T-helper 9 cell (primary cell): ENCODE measurements at places on chromosomes 2 and 18.

DNA sequence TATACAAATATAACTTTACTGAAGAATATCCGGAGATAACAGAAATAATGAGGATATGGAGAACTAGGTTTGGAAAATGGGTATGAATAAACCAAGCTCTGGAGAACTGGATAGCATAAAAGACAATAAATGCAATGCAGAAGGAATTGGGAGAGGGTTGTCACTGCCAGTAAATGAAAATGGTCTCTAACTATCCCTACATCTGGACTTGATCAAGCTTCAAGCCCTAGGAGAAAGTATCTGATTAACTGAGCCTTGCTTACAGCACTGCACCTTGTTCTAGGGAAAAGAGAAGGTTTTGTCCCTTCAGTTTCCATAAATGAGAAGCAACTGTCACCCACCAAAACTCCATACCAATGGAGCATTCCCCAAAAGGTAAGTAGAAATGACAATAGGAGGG is 514.6 kb upstream of the ZEB2 start:
- DNase-seq = no peak

GRCh38 chr2:9166579-9167377 is 39.8 kb upstream of the ASAP2 start:
- DNase-seq = no peak

DNA sequence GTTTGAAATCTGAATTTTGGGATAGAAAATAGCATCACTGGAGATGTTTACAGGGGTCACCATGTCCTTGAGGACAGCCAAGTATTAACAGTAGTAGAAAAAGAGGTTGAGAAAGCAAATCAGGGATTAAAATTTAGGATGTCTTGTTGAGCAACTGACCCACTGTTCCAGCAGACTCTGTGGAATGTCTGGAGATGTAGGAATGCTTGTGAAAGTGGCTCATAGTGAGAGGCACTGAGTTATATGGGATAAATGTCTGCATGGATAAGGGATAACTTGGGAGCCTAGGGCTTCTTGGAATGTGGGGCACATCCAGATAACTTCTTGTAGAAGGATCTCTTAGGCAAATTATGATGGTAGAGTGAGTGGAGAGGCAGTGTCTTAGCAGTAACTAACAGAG is 495.0 kb downstream of the TMX3 start:
- DNase-seq = no peak

DNA sequence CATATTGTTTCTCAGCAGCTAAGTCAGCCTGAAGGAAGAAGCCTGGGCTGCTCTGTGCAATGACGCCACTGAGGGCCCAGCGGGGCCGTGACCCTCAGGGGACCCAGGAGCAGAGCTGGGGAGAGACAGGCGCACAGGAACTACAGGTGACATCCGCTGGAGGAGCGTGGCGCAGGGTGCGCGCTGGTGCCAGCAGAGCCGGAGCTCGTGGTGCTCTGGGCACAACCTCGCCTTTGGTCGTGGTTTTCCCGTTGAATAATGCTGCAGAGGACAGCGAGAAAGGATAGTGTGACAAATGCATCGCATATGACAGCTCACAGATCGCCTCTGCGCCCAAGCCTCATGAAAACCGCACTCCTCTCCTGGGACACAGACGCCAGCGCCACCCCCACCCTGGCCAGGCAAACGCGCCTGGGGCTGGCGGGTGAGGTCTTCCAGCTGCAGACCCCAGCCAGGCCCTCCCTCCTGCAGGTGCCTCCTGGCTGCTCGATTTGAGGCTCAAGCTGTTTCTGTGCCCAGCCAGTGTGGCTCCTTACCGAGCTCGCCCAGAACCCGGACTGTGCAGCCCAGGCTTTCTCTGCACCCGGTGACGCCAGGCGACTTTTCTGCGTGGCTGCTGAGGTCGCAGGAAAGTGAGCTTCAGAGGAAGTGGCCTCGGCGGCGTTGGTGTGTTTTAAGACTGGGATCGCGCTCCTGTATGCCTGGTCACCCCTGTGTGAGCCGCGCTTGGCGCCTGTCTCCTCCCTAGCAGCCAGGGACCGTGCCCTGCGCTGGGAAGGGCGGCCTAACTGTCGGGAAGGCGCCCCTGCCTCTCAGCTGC is 583.1 kb upstream of the HS6ST1 start:
- no peak for DNase-seq

DNA sequence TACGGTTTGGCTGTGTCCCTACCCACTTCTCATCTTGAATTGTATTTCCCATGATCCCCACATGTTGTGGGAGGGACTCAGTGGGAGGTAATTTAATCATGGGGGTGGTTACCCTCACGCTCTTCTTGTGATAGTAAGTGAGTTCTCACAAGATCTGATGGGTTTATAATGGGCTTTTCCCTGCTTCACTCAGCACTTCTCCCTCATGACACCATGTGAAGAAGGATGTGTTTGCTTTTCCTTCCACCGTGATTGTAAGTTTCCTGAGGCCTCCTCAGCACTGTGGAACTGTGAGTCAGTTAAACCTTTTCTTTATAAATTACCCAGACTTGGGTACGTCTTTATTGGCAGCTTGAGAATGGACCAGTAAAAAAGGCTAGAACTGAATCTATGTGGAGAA is 750.0 kb upstream of the ID2 start:
- no peak for DNase-seq

GRCh38 chr2:154591294-154591820 is 107.1 kb upstream of the KCNJ3 start:
- DNase-seq = no peak

- no peak for DNase-seq
These were observed 158.0 kb downstream of the CYP26B1 start for GRCh38 chr2:71989671-71990070.

DNA sequence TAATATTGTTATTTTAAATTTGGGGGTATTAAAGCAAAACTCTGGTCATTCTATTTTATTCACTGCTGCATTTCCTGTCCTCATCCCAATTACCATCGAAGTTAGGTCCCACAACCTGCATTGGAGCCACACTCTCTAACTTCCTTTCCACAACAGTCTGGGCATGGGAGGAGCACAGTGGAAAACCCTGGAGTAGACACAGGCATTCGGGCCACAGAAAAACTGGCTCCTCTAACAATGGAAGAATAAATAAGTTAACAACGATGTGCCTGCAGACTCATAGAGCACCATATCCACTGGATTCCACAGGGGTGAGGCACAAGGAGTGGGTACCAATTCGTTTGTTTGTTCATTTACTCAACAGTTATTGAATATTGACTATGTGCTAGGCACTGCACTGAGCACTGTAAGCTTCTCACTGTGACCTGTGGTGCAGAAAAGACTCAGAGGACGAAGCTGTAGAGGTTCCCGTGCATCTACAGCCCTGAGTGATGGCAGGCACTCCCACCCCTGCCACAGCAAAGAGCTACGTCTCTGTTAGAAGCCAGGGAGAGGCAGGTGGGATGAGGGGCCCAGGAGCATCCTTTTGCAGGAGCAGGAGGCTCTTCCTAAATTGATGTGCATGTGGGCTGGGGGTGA is 154.2 kb upstream of the PGAP1 start:
- DNase-seq = no peak

- no peak for DNase-seq
These were observed 52.2 kb downstream of the AGAP1 start for GRCh38 chr2:235546151-235546435.

DNA sequence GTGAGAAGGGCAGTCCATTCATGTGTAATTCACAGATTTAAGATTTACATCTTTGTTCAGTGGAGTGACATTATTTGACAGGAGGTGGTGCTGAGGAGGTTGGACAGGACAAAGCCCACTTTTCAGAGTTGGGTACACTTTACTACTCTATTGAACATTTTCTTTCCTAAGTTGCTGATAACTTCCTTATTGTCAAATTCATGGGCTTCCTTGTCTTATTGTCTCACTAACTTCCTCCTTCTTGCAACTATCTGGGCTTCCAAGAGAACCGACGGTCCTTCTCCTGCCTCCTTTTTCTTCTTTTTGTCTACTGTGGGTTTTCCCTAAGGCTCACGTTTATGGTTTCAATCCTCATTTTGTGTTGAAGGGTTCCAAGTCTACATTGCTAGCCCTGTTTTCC is 67.7 kb upstream of the DNMT3A start:
- DNase-seq = no peak

DNA sequence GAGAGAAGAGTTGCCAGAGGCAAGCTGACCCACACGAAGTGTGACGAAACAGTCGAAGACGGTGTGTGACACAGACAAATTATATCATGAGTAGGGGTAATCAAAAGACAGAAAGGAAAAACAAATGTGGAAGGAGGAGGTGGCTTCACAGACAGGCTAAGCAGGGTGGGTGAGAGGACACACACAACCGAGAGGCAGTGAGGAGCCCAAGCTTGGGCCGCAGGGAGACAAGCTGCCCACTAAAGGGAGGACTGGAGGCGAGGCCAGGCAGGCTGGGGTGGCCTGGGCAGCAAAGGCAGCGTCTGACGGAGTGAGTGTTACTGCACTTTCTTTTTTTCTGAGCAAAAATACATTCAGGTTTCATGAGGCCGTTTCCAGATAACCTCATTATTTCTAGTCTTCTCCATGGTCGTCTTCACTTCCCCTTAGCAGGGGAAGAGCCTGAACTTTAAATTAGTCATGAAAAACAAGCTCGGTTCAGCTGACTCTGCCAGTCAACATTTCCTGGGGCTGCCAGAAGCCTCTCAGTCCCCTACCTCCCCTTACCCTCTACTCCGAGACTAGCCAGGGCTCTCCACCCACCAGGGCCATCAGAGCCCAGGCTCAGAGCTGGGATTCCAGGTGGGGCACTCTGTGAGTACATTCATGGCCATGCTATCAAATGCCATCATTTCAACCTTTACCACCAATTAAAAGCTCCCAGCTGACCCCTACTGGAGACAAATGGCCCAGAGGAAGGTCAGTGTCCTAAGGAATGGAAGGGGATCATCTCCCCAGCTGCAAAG is 13.8 kb upstream of the ZFP36L2 start:
- no peak for DNase-seq

DNA sequence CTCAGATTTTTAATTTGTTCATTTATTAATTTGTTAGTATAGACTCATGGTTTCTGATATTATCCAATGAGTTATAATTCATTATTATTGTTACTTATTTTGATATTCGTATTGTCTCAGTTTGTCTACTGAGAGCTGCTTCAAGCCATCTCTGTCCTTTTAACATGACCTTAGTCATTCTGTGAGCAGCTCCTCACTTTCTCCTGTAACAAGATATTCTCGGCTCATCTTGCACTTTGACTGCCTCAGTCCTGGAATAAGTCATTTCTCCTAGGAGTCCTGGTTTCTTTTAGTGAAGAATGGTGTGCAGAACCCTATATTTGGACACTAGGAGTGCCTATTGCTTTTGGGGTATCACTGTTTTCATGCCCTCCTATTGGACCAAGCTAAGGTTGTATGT is 13.2 kb downstream of the ASB1 start:
- DNase-seq = no peak

DNA sequence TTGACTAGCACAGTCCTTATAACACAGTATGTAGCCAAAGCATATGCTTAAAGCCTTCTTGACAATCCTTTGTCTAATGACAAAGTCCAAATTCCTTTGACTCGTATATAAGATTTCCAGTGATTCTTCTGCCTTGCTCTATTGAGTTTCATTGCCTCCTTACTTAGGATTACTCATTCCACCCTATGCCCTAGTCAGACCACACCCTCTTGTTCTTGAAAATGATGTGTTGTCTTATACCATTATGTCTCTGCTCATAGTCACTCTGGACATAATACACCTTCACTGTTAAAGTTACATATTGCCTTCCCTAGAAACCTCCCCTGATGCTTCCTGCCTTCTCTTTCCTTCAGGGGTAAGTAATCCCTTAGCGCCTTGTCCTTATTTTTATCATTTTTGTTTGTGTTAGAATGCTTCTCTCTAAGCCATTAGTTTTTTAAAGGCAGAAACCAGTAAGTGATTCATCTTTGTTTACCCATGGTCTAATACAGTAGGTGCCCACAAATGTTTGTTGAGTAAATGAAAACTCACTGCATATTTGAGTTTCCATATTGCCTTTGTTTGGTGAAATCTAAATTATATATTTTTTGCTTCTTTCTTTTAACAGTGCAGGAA is 19.3 kb downstream of the GPD2 start:
- DNase-seq = no peak

DNA sequence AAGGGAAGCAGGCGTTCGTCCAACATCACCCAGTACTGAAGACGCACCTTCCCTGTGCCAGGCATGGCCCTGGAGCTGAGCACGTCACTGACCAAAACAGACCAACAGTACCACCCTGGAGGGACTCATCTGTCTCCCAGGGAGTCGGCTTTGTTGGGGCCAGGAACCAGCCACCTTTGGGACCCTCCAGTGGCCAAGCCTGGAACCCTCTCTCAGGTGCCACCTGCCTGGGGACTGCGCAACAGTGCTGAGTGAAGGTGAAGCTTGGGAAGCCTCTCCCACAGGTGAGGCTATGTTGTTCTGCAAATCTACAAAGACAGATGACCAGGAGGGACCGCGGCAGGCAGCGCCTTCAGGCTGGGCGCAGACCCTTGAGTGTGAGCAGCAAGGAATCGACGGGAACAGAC is 91.4 kb upstream of the OTOS start:
- DNase-seq = no peak

DNA sequence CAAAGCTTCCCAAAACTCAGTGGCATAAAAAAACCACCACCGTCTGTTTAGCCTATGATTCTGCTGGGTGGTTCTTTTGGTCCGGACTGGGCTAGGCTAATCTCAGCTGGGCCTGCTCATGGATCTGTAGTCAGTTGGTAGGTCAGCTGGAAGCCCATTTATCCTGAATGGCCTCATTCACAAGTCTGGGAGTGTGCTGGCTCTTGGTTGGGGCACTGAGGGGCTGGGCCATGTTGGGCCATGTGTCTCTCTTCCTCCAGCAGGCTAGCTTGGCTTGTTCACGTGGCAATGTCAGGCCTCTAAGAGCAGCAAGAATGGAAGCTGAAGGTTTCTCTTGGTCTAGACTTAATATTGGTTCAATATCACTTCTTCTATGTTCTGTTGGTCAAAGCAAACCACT is 95.7 kb upstream of the HS6ST1 start:
- no peak for DNase-seq

DNA sequence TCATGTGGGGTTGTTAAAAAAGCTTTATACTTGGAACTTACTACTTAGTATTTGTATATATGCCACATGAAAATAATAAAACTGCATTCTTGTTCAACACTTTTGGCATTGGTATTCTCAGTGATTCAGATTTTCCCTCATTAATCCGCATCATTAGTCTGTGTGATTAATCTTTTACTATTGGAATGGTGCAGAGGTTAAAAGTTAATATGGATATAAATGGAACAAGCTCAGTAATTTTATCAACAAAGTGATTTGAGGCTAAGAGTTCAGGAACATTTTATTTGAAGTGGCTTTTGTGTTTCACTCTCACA is 45.4 kb upstream of the REG3G start:
- no peak for DNase-seq

DNA sequence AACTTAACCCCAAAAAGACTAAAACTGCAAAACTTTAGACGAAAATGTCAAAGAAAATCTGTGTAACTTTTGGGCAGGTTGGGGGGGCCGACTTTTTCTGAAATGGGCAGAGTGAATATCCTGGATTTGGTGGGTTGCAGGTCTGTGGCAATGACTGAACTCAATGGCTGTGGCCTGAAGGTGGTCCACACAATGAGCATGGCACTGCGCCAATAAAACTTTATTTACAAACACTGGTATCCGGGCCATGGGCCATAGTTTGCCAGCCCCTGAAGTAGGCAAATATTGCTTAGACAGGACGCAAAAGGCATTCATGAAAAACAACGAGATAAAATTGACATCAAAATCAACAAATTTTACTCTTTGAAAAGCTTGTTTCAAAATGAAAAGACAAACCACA is 66.2 kb downstream of the RTP5 start:
- DNase-seq = no peak
